ENCODE measurements at places on chromosomes 13 and 19.

DNA sequence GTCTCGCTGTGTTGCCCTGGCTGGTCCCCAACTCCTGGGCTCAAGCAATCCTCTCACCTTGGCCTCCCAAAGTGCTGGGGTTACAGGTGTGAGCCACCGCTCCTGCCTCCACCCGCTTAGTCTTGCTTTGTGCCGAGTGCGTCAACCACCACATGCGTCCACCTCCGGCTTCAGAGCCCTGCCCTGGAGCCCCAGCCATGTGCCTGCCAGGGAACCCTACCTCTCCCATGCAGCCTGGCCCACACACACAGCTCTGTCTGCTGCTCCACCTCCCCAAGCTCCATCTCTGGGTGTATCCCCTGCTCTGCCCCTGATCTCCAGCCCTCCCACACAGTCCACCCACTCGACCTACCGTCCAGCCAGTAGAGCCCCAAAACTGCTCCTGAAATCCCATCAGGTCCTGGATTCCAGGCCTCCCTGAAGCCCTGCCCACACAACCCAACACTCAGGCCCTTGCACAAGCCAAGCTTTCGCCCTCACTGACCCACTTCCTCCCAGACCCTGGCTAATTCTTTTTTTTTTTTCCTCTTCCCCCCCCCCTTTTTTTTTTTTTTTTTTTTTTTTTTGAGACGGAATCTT, 9.6 kb downstream of the CYP2F1 start:
- no peak overlapping the region for H3K27ac ChIP-seq
- no peak for DNase-seq
- H3K36me3 ChIP-seq: no peaks in the 10 kb centered on the region
- H3K4me3 ChIP-seq: no peak overlapping the region

DNA sequence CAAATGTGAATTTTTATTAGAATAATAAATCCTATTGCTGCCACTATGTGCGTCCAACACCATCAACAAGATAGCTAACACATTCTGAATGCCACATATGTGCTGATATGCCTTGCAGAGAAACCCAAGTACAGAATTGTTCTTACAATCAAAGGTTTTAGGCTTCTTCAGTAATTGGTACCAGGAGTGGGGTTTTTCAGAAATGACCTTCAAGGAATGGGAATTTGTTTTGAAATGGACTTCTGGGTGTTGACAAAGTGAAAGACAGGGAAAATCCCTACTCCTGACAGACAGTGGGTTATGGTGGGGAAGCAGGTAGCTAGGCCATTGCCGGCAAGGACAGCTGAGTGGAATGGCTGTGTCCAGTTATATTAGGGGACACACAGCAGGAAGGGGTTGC, 5.7 kb downstream of the SYT3 start:
- no peak overlapping the region for H3K4me3 ChIP-seq
- H3K36me3 ChIP-seq: no peaks in the 10 kb centered on the region
- H3K27me3 ChIP-seq: no peaks in the 10 kb centered on the region
- DNase-seq: no peak
- no peak overlapping the region for H3K27ac ChIP-seq
- no peaks in the 10 kb centered on the region for H3K4me1 ChIP-seq

- no peak for DNase-seq
- H3K27me3 ChIP-seq: no peaks in the 10 kb centered on the region
- peaks cover 97% of the 10 kb centered on the region for H3K4me1 ChIP-seq
- H3K36me3 ChIP-seq: peaks cover 22% of the 10 kb centered on the region
- no peak overlapping the region for H3K4me3 ChIP-seq
Observed at GRCh38 chr19:45047188-45047797, 8.4 kb downstream of the CLASRP start.

DNA sequence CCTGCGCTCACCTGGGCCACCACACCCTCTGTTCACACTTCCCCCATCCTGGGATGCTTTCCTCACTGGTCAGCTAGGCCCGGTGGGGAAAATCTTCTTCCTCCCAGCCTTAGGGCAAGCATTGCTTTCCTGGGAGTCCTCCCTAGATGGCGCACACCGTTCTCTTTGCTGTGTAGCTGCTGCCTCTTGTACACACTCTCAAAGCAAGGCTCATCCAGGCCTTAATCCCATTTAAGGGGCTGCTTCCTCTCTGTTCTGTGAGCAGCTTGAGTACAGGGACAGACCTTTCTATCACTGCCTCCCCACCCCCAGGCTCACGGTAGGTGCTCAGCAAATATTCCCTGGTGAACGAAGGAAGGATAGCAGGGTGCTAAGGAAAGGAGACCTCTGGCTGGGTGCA, 11.1 kb downstream of the SLC7A10 start:
- no peaks in the 10 kb centered on the region for H3K36me3 ChIP-seq
- H3K4me3 ChIP-seq: no peak overlapping the region
- H3K27me3 ChIP-seq: no peaks in the 10 kb centered on the region

DNA sequence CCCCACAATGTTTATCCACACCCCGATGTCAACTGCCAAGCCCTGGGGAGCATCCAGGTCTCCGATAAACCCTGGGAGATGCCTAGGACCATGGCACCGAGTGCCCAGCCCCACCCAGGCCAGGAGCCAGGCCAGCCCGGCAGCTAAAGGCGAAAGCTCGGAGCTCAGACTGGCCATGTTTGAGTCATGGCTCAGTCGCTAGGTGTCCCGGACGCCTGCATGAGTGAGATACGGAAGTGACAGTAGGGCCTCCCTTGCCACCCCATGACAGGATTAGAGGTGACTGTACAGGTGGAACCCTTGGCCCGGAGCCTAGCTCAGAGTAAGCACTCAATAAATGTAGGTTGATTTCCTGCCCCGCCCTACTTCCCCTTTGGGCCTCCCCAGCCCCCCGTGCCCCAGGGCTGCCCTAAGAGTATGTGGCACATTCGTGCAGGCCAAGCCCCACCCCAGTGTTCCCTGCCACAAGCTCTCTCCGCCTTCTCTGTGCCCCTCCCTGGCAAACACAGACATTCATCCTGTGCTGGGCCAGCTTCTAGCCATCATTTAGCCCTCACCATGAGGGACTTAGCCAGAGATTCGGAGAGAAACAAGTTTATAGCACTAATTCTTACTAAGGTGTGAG, 5.8 kb upstream of the TPM4 start:
- H3K4me3 ChIP-seq: peak overlapping the region; percentile 64
- H3K27me3 ChIP-seq: no peaks in the 10 kb centered on the region
- DNase-seq: peak; percentile 92
- H3K4me1 ChIP-seq: peaks cover 30% of the 10 kb centered on the region
- H3K27ac ChIP-seq: peak overlapping the region; percentile 94
- peaks cover 7% of the 10 kb centered on the region for H3K36me3 ChIP-seq

GRCh38 chr13:48678316-48678715, 24.6 kb downstream of the CYSLTR2 start:
- no peaks in the 10 kb centered on the region for H3K36me3 ChIP-seq
- H3K27ac ChIP-seq: no peak overlapping the region
- no peaks in the 10 kb centered on the region for H3K4me1 ChIP-seq
- DNase-seq: no peak
- H3K27me3 ChIP-seq: no peaks in the 10 kb centered on the region

DNA sequence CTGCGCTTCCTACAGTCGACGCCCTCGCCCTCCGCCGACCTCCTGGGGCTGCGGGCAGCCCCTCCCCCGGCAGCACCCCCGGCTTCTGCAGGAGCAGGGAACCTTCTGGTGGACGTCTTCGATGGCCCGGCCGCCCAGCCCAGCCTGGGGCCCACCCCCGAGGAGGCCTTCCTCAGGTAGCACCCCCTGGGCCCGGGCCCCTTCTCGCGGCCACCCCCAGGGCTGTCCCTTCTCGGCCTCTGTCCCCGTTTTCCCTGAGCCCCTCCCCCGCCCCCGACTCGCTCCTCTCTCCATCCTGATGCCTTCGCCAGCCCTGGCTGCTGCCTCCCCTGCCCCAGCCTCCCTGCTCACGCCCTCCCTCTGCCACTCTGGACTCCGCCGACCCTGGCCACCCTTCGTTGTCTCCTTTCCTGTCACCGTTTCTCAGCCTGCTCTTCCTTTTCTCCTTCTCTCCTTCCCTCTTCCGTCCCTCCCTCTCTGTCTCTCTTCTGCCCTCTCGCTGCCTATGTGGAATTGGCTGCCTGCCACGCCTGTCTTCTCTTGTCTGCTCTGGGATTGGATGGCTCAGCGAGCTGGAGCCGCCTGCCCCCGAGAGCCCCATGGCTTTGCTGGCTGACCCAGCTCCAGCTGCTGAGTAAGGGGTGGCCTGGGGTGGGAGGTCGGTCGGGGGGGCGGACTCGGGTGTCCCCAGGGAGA, 11.0 kb downstream of the FUZ start:
- H3K4me1 ChIP-seq: peaks cover 6% of the 10 kb centered on the region
- H3K36me3 ChIP-seq: peaks cover 100% of the 10 kb centered on the region
- no peaks in the 10 kb centered on the region for H3K27me3 ChIP-seq
- peak overlapping the region; percentile 41 for H3K4me3 ChIP-seq

- H3K27ac ChIP-seq: no peak overlapping the region
- DNase-seq: no peak
- peaks cover 4% of the 10 kb centered on the region for H3K36me3 ChIP-seq
- no peaks in the 10 kb centered on the region for H3K27me3 ChIP-seq
- H3K4me1 ChIP-seq: no peaks in the 10 kb centered on the region
Observed at GRCh38 chr13:36884235-36884634, 35.8 kb downstream of the SMAD9 start.

All from stomach (tissue), 19 donors.